ENCODE measurements at places on chromosomes 1 and 21. TPM values are rescaled to one million over a fixed set of nuclear protein-coding genes. Genes with fewer than 3 reads are reported as not detected.

DNA sequence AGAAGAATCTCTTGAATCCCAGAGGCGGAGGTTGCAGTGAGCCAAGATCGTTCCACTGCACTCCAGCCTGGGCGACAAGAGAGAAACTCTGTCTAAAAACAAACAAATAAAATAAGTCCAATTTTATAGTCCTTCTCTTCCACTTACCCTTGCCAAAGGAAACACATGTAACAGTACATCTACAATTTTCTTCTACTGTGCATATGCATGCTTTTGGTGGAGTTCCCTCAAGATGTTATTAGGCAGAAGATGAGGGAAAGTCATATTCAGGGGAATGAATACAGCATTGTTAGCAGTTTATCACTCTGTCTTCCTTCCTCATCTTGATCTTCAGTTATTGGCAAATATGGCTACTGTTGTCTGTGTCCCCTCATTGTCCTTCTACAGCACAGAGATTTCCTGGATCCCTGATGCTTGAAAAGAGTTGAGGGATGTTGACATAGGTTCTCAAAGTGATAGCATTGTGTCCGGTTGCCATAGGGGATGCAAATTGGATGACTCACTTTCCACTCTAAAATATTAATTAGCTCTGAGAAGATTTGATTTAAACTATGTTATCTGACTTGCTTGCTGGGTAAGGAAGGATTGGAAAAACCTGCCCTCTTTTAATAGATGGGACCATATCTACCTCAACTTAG, 1173.6 kb downstream of the KCNT2 start:
- no peak for ATAC-seq

Gene PRR9
- total RNA-seq: not detected

DNA sequence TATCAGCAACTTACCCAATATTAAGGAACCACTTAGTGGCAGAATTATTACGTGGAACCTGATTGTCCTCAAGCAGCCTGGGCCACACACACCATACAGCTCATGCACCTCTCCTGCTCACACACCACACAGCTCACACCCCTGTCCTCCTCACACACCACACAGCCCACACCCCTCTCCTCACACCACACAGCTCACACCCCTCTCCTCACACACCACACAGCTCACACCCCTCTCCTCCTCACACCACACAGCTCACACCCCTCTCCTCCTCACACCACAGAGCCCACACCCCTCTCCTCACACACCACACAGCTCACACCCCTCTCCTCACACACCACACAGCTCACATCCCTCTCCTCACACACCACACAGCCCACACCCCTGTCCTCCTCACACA, 36.8 kb upstream of the LAMC2 start:
- ATAC-seq: no peak

DNA sequence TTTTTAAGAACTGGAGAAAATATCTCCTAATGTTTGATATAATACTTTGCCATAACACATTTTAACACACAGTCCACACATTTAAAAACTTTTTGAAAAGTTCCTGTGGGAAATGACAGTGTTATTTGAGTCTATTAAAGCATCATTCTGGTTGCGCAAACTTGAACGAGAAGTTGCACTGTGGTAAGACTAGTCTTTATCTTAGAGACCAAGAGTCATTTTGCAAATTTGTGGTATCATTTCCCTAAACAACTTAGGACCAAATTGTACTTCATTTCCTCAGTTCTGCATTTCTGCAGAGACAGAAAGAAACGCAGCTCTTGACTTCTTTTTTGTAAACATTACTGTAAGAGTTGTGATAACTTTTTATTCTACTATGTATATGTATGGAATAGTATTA, at the start of gene RGS18:
RGS18 (plus strand) TSS at position 282 of the 400 bp plus-strand sequence. CDS start 176 bp downstream, outside the sequence.
- no peak for ATAC-seq

GRCh38 chr1:151990856-151991198, 2.8 kb downstream of the S100A10 start:
- ATAC-seq: no peak

GRCh38 chr1:13965770-13966398, 265.9 kb downstream of the PRDM2 start:
- peak; percentile 99 for ATAC-seq

Gene BSDC1
- 135 TPM for total RNA-seq

DNA sequence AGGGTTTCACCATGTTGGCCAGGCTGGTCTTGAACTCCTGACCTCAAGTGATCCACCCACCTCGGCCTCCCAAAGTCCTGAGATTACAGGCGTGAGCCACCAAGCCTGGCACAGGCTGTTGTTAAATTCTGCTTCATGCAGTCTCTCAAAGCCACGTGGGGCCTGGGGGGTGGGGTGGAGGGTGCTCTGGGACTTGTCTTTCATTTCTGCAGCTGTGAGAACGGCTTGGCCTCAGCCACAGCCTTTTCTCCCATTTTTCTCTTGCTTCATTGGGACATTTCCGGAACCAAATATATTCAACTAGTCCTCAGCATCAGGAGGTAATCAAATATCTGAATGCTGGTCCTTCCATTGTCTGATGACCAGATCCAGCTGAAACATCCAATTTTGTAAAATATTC, 27.6 kb upstream of the KCNE2 start:
- ATAC-seq: no peak

DNA sequence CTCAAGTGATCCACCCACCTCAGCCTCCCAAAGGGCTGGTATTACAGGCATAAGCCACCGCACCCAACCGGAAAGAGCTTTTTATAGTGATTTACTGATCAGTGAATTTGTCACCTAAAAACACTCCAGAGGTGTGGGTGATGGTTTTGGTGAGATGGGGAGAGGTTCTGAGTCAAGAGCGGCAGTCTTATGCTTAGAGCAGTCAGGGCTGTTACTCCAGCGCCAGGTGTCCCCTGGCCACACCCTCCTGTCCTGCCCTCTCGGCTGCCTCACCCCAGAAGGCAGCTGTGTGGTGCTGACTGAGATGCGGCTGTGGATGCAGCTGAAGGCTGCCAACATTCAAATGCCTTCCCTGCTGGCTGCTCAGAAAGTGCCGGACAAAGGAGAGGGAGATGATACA, 94.5 kb upstream of the LPGAT1 start:
- peak; percentile 26 for ATAC-seq

GRCh38 chr21:34722684-34723300, 54.0 kb downstream of the CLIC6 start:
- ATAC-seq: no peak

Gene MX1
- total RNA-seq: 2.0 TPM

GRCh38 chr1:1783320-1783719, 5.0 kb upstream of the NADK start:
- ATAC-seq: no peak

DNA sequence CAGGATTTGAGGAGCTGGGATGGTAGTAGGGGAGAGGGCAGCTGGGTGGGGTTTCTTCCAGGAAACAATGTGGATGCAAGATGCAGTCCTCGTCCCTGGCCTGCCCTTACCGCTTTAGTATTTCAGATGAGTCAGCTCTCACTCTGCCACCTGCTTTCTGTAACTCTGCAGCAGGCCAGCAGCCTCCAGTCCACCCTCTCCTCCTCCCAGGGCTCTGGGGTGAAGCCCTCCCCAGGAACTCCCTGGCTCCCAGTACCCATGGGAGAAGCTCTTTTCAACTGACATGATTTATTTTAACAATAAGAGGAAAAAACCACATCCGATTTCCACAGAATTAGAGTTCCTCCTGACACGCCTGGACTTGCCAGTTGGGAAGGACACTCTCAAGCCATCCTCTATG, 39.0 kb upstream of the IL20 start:
- ATAC-seq: peak; percentile 97

GRCh38 chr1:26418865-26419349, 8.3 kb downstream of the LIN28A start:
- no peak for ATAC-seq

Gene UTS2
- 0.56 TPM for total RNA-seq

DNA sequence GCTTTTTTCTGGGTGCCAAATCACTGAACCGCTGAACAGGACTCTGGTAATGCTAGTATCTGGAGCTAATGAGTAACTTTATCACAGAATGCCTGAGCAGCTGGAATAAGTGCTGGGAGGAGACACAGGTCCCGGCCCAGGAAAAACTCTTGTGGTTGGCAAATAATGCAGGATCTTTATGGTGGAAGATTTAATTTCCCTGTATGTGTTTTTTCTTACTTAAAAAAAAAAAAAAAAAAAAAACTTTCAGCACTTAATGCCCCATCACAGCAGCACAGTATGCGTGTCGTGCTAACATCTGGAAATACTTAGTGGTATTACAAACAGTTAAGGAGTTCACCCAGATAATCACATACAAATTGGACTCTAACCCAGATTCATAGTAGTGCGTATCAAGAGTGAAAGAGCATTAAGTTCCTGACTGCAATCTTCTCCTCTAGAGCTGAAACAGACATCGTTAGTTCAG, 220.7 kb downstream of the TOMM20 start:
- ATAC-seq: no peak

All from motor neuron (in vitro differentiated cells).